ENCODE measurements at places on chromosomes 3 and 15. TPM values are rescaled to one million over a fixed set of nuclear protein-coding genes. Genes with fewer than 3 reads are reported as not detected.

- no peak for DNase-seq
These were observed 16.9 kb downstream of the ASTE1 start for GRCh38 chr3:131009698-131010097.

DNA sequence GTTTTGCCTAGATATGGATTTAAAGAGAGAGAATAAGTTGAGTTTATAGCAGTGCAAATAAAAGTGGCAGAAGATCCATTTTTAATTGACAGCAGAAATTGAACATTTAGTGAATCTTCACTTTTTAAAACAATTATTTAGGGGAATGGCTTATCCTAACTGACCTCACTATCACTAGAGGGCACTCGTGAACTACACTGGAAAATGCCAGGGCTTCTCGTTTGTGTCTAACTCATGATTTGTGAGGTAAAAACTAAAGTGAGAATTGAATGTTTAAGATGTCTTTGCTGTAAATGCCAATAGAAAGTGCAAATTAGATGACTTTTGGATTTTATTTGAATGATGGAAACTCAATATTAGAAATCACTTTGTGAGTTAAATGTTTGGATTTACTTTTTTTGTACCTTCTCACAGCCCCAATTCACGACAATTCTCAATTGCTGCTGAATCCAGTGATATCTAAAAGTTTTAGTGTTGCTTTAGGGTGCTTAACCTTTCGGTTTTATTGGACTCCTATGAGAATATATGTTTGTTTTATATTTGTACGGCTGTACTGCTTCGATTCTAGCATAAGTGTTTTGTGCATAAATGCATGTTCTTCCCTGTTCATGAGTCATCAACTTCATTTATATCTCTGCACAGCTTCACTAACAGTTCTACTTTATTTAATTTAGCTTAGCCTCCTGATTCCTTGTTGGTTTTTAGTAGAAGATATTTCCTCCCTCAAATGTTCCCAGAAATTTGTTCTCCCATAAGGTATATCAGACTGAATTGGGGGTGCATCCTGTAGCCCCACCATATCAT lies 462.1 kb downstream of the MFSD1 start:
- peak; percentile 42 for DNase-seq

GRCh38 chr3:46670891-46671427 lies 22.5 kb downstream of the ALS2CL start:
- DNase-seq: no peak

GRCh38 chr3:11547498-11547897 lies 96.2 kb downstream of the VGLL4 start:
- no peak for DNase-seq

- no peak for DNase-seq
These were observed 292.6 kb upstream of the DPH6 start for GRCh38 chr15:35838424-35839111.

DNA sequence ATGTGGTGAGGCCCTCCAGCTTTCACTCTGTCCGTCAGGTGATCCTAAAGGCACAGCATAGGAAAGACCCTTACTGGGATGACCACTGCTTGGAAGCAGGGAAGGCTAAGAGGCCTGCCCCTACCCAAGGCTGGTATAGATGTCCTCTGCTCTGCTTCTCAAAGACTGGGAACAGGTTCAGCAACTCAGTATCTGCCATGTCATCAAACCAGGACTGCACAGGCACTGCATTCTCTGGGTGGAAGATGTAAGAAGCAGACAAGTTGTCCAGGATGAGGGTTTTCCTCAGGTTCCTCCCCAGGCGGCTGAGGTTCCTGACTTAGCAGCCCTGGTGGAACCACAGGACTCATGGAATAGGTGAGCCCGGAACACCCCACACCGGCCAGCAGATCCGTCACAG lies 4.7 kb downstream of the FAM98B start:
- no peak for DNase-seq

The LRRC31 gene
- total RNA-seq: not detected

GRCh38 chr15:59587085-59587826 lies 24.3 kb upstream of the GCNT3 start:
- no peak for DNase-seq

The ELP6 gene
- total RNA-seq: 20.0 TPM

DNA sequence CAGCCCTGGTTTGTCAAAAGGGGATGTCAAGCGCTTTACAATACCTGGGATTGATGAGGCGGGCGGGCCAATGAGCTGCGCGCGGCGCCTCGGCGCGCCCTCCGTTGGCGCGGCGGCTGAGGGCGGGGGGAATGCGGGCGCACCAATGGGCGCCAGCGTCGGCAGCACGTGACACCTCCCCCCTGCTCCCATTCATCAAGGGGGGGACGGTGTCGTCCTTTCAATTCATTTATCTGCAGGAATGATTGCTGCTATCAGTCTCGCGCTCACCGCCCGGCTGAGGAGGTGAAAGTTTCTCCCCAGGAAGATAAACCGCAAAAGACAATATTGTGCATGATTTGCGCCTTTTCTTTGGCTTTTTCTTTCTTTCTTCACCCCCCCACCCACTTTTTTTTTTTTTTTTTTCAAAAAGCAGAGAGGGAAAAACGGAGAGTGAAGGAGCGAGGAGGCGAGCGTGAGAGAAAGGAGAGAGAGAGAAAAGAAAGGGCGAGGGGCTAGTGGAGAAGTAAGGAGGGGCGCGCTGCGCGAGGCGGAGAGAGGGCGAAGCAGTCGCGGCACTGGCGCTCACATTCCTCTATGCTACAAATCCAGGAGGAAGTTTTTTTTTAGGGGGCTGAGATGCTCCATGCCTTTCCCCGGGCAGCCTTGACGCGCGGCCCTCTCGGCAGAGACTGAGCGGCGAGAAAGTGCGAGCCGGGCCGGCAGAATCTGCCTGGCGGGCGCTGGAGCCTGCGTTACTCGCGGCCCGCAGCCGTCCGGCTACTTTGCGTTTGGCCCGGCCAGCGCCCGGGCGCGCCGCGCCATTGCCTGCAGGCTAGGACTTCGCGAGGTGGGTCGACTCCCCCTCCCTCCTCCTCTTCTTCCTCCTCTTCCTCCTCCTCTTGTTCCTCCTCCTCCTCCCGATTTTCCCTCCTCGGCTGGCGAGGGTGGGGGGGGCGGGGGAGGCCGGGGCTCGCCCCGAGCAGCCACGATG lies at the start of gene ZIC1:
Gene ZIC1, plus strand, starts transcription at position 223 of the 973 bp plus-strand sequence. Its CDS starts 748 bp downstream, at position 971.
- DNase-seq: peak; percentile 71

- DNase-seq: no peak
These were observed 4.0 kb upstream of the IL17RE start for GRCh38 chr3:9898467-9899241.

GRCh38 chr3:100717063-100717462 lies 7.8 kb downstream of the TFG start:
- no peak for DNase-seq

The GABPB1 gene
- total RNA-seq: 39.0 TPM

GRCh38 chr3:194205675-194206133 lies 69.8 kb downstream of the HES1 start:
- no peak for DNase-seq

- DNase-seq: peak; percentile 51
These were observed 186.7 kb downstream of the NSUN3 start for GRCh38 chr3:94249491-94250079.

The CKMT1A gene
- total RNA-seq: not detected

The CYP8B1 gene
- not detected for total RNA-seq

GRCh38 chr15:42020713-42021273 lies at the start of gene PLA2G4E:
Gene PLA2G4E, minus strand, starts transcription at chr15:42021042. Its CDS starts 12 bp downstream, at chr15:42021030.
- DNase-seq: no peak
